ENCODE measurements at places on chromosomes 3 and 15. TPM values are rescaled to one million over a fixed set of nuclear protein-coding genes. Genes with fewer than 3 reads are reported as not detected.

GRCh38 chr3:115141033-115141757 is 5.9 kb downstream of the ZBTB20 start:
- no peaks in the 10 kb centered on the region for H3K27me3 ChIP-seq
- DNase-seq: no peak
- H3K4me1 ChIP-seq: peaks cover 6% of the 10 kb centered on the region
- H3K27ac ChIP-seq: no peak overlapping the region
- no peak overlapping the region for H3K4me3 ChIP-seq
- H3K36me3 ChIP-seq: no peaks in the 10 kb centered on the region

- H3K4me1 ChIP-seq: no peaks in the 10 kb centered on the region
- H3K27me3 ChIP-seq: no peaks in the 10 kb centered on the region
- no peak overlapping the region for H3K27ac ChIP-seq
- H3K36me3 ChIP-seq: no peaks in the 10 kb centered on the region
- no peak for DNase-seq
- no peak overlapping the region for H3K4me3 ChIP-seq
Observed at GRCh38 chr3:135994708-135995337, 29.3 kb downstream of the PPP2R3A start.

- peaks cover 81% of the 10 kb centered on the region for H3K4me1 ChIP-seq
- H3K36me3 ChIP-seq: peaks cover 6% of the 10 kb centered on the region
- H3K27me3 ChIP-seq: no peaks in the 10 kb centered on the region
- peak overlapping the region; percentile 9 for H3K4me3 ChIP-seq
- no peak for DNase-seq
- H3K27ac ChIP-seq: peak overlapping the region; percentile 95
Observed at GRCh38 chr15:60390871-60391501, 6.8 kb downstream of the ANXA2 start.

DNA sequence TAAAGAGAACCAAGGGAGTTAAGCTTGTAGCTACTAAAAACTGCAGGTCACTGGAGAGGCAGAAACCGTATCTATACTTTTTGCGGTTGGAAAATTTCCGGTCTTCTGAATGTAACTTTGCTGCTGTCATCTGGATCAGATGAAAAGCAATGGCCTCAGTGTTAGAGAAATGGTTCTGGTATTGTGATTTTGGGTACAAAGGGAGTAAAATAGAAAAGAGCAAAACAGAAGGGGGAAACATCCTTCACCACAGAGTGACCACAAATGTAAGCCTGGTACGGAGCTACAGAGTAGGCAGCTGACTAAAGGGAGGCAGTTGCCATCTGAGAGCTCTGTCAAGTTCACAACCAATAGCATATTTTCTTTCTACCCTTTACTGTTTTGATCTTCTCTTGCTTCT is 5.6 kb downstream of the CD96 start:
- DNase-seq: no peak
- H3K36me3 ChIP-seq: no peaks in the 10 kb centered on the region
- no peak overlapping the region for H3K27ac ChIP-seq
- H3K4me1 ChIP-seq: no peaks in the 10 kb centered on the region

The KLHL40 gene
- not detected for total RNA-seq

The PARP16 gene
- total RNA-seq: 8.3 TPM

The GP9 gene
- total RNA-seq: 1.2 TPM

All from upper lobe of right lung (tissue), 1 donor.